ENCODE measurements at places on chromosomes 12 and 14.
A peak's percentile ranks its signal among the peaks of the same experiment; 100 is the strongest.

DNA sequence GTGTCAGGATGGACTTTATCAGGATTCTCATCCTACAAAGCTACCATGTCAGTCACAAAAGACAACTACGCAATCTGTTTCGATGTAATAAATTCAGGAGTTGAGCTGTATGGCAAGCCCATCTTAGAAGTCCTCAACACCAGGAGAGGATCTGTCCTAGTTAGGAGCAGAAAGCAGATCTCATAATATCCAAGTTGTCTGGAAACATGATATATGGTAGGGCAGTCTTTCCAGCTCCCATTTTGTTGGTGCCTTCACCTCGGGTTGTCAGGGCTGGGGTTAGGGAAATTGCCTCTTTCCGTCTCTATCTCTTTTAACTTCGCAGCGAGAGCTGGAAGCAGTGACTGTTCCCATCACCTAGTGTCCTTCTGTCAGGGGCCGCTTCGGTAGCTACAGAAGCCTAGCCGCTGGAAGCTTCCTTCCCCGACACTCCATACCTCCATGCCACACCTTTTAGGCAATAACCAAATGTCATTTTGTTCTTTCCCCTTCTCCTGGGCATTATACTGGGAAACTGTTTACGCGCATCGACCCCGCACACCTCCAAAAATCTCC is 1.4 kb downstream of the NIN start:
- DNase-seq, result no peak

DNA sequence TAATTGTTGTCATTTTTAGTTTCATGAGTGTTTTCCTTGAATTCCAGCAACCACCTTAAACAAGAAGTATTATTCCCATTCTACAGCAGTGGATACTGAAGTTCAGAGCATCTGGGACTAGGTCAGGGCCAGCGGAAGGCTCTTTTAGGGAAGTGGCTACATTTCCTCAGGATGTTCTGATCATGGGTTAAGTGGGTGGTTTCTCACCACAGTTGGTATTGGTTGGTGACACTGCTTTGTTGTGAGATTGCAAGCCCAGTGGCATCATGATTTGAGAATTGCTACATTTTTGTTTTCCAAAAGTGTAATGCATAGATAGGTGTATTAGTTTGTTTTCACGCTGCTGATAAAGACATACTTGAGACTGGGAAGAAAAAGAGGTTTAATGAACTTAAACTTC is 47.1 kb downstream of the SYNE2 start:
- DNase-seq, result no peak

DNA sequence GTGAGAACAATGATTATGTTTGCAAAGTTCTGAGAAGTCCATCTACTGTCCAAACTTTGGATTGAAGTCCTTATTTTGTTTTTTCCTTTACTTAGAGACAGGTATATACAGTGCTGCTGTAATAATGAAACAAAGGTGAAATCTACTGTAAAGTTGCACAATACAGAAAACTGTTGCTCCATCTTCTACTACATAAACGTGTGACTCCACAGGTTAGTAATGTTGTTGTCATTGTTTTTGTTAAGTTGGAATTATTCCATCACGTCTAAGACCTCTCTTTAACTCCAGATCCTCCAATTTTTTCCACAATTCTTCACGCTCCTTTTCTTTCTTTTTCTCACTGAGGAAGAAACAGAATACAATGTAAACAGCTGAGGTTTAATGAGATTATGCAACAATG is 57.0 kb upstream of the GPHB5 start:
- DNase-seq, result no peak

GRCh38 chr12:127987199-127987901 is 279.6 kb upstream of the TMEM132C start:
- DNase-seq, result peak; percentile 83

GRCh38 chr12:45381351-45381750 is 165.5 kb downstream of the ANO6 start:
- no peak for DNase-seq

DNA sequence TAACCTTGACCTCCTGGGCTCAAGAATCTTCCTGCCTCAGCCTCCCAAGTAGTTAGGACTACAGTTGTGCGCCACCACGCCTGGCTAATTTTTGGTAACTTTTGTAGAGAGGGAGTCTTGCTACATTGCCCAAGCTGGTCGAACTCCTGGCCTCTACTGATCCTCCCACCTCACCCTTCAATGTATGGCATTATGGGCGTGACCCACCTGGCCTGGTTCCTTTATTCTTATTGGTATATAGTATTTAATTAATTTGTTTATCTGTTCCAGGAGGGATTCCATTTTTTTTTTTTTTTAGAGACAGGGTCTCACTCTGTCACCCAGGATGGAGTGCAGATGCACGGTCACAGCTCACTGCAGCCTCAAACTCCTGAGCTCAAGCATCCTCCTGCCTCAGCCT is 40.9 kb upstream of the EAPP start:
- no peak for DNase-seq

GRCh38 chr14:28467611-28468010 is 299.0 kb upstream of the FOXG1 start:
- no peak for DNase-seq

- no peak for DNase-seq
Observed at GRCh38 chr12:128823216-128823915, 392 bp downstream of the SLC15A4 start.

GRCh38 chr12:1838205-1838993 is 18.0 kb downstream of the LRTM2 start:
- no peak for DNase-seq

- DNase-seq, result peak; percentile 3
Observed at GRCh38 chr12:86186449-86186848, 69.7 kb downstream of the MGAT4C start.

- no peak for DNase-seq
Observed at GRCh38 chr12:3315201-3315661, 175.8 kb upstream of the PRMT8 start.

DNA sequence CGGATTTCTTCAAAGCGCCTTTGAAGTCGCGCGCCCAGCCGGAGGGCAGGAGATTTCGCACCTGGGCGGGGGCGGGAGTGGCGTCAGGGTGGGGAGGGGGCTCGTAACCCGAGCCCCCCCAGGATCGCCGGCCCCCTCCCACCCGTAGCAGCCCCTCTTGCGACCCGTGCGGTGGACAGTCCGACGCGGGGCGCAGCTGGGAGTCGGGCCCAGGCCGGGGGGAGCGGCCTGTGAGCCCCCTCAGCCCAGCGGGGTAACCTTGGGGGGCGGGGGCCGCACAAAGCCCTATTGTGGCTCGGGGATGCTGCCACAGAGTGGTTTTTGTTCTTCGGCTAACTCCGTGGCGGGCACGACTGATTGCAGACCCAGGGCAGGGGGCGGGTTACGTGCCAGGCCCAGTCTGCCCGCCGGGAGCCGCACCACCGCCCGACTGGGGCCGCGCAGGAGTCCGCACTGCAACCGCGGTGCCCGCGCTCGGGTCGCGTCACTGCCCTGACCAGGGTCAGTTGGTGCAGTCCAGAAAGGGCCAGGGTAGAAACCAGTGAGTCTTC is 4.2 kb upstream of the AAAS start:
- peak; percentile 9 for DNase-seq

DNA sequence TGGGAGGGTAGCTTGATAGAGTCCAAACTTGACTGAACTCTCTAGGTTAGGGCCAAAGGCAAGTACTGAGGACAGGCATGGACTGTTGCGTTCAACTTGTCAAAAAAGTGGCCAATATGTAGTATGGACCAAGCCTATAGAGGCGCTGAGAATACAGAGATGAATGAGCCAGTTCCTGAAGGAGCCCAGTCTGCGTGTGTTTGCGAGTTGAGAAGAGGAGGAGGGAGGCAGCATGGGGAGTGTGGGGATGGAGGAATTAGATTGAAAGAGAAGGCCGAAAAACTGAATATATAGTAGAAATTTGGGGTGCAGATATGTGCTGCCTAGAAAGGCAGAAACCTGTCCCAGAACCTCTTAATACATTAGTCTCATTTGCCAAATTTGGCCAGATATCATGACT is 412.4 kb downstream of the PCNX1 start:
- DNase-seq, result peak; percentile 40

GRCh38 chr14:53214384-53214783 is 61.3 kb upstream of the DDHD1 start:
- DNase-seq, result no peak

- DNase-seq, result no peak
Observed at GRCh38 chr12:45989287-45989686, 1.1 kb downstream of the SCAF11 start.

DNA sequence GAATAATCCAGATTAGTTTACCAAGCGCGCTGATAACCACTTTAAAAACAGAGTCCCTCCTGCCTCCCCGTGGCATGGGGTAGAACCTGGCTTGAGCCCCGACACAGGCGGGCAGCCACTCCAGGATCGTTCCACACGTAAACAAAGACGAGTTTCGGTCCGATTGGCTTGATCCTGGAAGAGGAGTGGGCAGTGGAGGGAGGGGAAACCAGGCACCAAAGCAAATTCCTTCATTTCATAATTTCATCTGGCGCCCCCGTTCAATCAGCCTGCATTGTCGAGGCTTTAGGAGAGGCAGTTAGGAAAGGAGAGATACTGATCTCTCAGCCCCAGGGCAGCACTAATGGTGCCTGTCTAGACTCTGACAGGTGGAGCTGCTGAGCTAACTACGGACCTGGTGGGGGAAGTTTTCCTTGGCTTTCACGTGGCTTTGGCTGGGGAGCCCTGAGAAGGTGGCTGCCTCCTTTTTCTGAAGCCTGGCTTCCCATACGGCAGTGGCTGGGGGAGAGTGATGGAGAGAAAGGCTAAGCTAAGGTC is 751 bp upstream of the GPRC5A start:
- peak; percentile 36 for DNase-seq

GRCh38 chr12:16158050-16158449 is 119.4 kb downstream of the SLC15A5 start:
- DNase-seq, result no peak

DNA sequence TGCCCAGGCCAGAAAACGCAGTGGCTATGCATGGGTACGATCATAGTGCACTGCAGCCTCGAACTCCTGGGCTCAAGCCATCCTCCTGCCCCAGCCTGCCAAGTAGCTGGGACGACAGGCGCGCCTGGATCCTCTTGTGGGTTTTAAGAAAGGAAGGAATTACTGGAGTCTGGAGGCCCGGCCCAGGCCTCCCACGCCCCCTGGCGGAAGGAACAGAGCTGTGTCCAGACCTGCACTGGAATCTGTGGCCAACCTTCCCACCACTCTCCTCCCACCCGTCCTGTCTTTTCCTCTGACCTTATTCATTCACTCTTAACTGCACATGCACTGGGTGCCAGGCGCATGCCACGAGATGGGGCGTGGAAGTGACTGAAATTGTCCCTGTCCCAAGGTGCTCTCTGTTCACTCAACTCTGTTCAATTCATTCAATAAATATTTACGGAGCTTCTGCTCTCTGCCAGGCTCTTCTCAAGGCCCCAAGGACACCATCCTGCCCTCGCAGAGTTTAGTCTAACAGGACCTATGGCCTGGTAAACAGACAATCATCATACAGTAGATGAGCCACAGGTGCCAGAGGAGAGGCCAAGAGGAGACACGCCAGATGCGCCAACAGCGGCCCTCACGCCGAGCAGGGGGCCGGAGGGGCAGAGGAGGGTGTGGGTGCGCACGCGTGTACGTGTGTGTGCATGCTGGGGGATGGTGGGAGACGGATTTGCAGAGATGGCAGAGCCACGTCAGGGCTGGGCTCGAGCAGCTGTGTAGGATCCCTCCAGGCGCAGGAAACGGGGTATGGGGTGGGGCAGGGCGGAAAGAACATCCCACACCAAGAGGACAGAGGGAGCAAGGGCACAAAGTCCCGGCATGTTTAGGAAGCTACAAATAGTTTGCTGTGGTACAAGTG is 13.7 kb upstream of the TMEM106C start:
- DNase-seq, result peak; percentile 80

- no peak for DNase-seq
Observed at GRCh38 chr14:36579001-36579555, 3.3 kb downstream of the NKX2-8 start.

DNA sequence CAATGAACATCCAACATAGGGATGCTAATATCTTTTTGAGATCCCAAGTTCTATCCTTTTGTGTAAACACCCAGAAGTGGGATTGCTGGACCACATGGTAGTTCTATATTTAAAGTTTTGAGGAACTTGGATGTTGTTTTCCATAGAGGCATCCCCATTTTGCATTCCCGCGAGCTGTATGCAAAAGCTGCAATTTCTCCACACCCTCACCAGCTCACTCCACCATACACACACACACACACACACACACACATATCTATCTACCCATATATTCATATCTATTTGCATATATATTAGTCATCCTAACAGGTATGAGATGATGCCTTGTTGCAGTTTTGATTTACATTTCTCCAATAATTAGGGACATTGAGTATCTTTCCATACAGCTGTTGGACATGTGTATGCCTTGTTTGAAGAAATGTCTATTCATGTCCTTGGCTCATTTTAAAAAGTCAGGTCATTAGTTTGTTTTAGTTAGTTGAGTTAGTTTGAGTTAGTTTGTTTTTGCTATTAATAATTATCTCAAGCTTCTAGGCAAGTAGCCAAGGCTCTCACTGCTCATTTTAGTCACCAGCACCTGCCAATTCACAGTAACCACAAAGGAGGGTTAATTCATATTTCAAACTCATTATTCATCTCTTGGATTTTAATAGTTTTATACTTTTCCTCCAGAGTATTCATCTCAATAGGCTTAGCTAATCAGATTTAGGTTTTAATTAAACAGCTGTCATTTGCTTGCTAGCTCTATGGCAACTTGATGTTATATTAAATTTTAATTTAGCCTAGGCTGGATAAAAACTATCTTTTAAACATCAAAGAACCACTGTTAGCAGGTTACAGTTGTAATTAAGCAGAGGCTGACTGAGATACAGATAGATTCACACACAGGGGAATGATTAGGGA is 1435.9 kb upstream of the TMEM132C start:
- no peak for DNase-seq

- no peak for DNase-seq
Observed at GRCh38 chr12:38998887-38999482, 93.6 kb upstream of the CPNE8 start.

DNA sequence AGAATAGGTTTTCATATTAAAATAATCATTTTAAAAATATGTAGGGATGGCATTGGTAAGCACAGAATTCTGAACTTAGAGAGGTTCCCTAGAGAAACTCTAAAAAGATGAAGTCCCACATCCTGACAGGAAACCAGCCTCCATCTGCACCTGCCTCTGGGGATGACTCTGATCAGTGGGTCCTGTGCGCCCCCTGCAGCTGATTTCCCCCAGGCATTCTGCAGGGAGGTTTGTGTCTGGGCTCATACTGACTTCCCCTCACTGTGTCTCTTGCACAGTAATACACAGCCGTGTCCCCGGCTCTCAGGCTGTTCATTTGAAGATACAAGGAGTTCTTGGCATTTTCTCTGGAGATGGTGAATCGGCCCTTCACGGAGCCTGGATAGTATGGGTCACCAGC is 602.9 kb downstream of the TMEM121 start:
- DNase-seq, result no peak

GRCh38 chr14:96627386-96627785 is 125.2 kb downstream of the PAPOLA start:
- DNase-seq, result no peak

- no peak for DNase-seq
Observed at GRCh38 chr14:91372671-91373495, 44.7 kb downstream of the CCDC88C start.
